GM20000 (cell line): ENCODE measurements at places on chromosomes 3 and 15.

DNA sequence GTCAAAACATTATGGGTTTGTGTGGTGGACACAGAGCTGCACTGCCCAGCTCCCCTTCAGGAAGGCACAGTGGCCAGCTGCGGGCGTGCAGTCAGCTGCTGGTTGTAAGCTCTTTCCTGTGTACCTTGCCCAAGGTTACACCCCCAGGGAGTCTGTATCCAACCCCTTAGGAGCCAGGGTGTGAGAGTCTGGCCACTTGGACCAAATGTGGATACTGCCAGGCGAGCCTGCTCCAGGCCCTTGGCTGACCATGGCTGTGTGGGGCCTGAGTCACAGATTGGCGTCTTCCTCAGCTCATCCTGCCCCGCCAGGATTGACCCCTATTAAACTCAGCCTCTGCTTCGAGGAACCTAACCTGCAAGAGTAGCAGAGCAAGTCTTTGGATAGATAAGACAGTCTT lies 56.9 kb downstream of the ABHD5 start:
- DNase-seq, result no peak

- no peak for DNase-seq
These were observed 113.2 kb downstream of the DNAJB8 start for GRCh38 chr3:128353361-128353965.

DNA sequence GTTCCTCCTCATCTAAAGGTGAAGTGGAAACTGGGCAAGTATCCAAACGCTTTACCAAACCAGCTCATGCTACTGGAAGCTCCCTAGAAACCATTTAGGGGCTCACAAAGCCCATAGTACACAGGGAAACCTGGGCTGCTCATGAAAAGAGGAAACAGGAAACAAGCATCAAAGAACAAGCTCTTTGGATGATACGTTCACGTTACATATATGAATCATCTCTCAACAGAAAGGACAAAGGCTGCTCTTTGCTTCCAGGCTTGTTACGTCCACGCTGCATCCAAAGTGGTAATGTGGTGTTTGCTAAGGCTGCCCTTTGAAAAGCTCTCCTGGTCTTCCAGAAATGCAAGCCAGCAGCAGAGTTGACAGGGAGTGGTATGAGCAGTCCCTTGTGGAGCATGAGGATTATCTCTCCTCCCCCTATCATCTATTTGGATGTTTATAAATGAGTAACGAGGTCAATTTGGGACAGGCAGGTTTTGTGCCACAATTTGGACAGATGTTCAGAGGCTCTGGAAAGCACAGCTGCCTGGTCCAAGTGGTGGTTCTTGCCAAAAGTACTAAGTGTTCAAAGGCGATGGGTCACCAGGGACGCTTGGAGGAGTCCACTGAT lies 98.0 kb upstream of the RORA start:
- peak; percentile 19 for DNase-seq

DNA sequence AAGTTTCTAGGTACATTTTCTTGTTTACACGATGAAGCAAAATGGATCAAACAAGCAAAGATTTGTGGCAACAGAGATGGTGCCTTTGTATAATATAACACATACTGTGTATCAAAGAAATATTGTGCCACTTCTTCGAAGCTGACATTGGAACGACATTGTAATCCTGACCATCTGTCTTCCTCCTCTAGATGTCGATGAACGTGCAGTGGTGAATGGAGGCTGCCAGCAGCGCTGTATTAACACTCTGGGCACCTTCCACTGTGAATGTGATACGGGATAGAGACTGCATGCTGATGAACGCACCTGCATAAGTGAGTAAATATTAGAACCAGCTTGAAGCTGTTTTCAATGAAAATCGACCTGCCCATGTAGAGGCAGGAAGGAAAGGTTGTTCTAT lies 613.3 kb upstream of the GOLIM4 start:
- DNase-seq, result no peak

DNA sequence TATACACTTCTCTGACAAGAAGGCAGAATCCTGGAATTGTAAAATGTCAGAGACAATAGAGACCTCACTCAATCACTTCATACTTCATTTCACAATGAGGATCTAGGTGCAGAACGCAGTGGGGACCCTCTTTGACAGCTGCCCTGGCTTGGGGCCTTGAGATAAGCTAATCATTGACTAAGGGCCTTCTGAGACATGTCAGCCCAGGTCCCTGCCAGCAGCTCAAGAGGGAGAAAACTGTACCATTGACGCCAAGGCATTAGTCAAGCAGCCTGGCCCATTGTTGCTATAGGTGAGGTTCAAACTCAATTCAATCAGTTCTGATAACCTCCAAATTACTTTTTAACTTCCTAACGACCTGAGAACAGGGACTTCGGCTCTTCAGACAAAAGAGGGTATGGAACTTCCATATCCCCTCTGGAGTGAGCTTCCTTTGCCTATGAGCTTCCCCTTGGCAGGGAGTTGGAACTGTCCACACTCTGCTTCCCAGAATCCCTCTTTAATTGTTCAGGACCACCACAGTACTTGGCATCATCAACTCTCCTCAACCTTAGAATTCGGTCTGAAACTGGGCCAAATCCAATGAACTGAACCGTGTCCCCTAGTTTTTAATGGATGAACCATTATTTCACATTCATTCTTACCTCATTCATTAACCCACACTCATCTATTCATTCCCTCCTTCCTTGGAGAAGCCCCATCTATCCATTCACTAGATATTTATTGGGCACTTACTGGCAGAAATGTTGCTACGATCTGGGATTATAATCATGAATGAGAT lies 1.5 kb upstream of the CYP8B1 start:
- no peak for DNase-seq

DNA sequence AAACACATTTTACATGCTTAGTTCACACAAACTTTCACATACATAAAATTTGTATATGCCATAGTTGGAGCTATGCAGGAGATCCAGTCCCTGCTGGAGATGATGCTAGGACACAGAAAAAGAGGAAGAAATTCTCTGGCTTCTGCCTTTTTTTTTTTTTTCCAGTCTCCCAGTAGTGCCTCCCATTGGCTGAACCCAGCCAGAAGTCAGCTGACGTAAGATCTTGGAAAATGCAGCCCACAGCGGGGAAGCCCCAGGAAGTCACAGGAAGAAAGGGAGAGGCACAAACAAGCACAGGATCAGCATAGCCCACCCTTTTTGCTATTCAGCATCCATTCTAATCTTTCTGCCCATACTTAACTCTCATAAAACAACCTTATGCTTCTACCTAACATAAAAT lies 38.5 kb downstream of the SCN11A start:
- no peak for DNase-seq

DNA sequence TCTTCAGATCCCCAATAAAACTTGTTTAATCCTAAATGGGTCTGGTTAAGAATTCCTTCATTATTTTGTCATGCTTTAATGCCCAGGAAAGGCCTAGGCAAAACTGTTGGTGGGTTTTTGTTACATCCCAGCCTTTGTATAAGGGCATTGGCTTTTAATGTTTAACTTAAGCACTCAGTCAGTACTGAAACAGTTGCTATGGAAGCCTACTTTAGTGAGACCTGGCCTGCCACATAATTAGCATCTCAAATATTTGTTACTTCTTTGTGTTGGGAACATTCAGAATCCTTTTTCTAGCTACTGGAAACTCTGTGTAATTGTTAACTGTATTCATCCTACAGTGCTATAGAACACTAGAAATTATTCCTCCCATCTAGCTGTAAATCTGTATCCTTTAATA lies 369.6 kb upstream of the ATP10A start:
- no peak for DNase-seq

DNA sequence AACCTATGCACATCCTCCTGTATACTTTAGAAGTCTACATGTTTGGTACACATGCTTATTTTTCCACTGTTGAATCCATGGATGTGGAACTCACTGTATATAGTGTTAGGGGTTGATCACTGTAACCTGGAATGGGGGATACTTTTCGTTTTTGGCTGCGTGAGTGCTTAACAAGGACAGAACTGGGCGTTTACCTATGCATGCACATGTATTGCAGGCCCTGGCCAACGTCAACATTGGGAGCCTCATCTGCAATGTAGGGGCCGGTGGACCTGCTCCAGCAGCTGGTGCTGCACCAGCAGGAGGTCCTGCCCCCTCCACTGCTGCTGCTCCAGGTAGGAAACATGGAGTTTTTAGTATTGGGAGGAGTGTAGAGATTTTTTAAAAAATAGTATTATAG lies 2.3 kb downstream of the RPLP1 start:
- DNase-seq, result no peak

DNA sequence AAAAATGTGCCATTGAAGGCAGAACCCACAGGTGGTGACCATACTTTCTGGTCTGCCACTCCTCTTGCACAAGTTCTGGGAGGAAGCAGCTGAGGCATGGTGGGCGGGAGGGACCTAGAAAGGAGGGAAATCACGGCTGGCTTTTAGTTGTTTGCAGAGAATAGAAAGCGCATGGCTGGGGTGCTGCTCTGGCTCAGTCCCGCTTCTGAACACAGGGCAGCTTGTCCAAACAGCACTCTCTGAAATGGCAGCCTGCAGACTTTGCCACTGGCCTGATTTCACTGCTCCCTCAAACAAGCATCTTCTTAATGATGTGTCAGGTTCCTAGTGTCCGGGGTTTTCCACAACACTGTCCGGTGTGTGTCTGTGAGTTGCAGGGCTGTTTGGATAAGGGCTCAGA lies 76.7 kb downstream of the AAGAB start:
- DNase-seq, result no peak

DNA sequence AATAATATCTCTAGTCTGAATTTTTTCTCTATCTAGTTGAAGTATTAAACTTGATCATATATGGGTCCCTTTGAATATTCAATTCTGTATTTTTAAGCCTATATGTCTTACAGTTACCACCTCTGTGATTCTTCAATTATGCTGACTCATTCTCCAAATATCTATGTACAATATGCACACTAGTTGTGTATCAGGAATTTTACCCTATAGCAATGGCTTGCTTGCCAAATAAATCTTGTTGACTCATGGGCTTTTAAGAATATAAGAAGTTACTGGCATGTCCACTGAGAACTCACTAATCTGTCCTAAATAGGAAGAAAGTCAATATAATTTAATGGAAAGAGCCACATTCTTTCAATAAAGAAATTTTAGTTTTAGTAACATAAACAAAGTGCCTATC lies 656.3 kb downstream of the RBMS3 start:
- no peak for DNase-seq

- DNase-seq, result no peak
These were observed 21.5 kb upstream of the MTHFS start for GRCh38 chr15:79918278-79918677.

GRCh38 chr15:23484870-23485269 lies 37.8 kb upstream of the GOLGA6L2 start:
- no peak for DNase-seq

- DNase-seq, result no peak
These were observed 57.2 kb upstream of the USP3 start for GRCh38 chr15:63447017-63447676.
